Cortex of kidney (tissue), 1 donor: ENCODE measurements at places on chromosomes 16 and 17.

- no peak for DNase-seq
These were observed 23.6 kb downstream of the CLEC16A start for GRCh38 chr16:10967986-10968385.

DNA sequence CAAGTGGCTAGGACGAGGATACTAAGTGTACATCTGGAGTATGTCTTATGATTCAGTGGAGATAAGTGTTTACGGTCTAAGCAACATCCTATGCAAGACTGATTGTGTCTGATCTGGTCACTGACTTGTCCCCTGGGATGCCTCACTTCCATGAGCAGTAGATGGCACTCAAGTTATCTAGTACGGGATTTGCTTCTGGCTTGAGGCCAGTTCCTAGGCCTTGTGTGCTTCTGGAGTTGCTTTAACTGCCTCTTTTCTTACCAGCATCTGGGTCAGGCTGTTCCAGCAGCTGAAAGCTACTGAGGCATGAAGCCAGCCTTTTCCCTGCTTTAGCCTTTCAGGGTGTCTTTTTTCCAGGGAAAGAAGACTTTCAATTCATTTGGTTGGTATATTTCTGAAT is 23.0 kb downstream of the SUPT6H start:
- no peak for DNase-seq

GRCh38 chr17:40179923-40180659 is 2.8 kb downstream of the RAPGEFL1 start:
- DNase-seq: no peak

DNA sequence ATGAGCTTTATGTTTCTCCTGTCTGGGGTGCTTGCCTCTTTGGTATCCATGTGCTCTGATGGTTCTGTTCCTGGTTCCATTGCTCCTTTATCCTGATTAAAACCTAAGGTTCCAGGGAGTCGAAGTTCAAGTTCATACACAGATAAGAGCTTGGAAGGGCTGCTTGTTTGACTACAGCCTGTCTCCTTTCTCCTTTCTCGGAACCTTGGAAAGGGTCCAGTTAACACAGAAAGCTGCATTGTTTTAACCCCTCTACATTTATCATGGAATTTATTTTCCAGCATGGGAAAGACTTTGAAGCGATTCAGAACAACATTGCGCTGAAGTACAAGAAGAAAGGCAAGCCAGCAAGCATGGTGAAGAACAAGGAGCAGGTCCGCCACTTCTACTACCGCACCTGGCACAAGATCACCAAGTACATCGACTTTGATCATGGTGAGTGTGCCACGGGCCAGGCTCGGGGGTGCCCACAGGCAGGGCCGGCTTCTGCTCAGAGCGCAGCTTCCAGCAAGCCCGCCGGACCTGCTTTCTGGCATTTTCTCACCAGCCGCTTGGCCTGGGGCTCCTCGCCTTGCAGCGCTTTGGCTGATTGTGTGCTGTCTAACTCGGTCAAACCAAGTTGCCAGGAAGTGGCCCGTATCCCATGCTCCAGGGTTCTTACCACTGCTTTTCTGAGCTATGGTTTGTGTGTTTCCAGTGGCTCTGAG is 19.9 kb downstream of the CRAMP1 start:
- DNase-seq: no peak

DNA sequence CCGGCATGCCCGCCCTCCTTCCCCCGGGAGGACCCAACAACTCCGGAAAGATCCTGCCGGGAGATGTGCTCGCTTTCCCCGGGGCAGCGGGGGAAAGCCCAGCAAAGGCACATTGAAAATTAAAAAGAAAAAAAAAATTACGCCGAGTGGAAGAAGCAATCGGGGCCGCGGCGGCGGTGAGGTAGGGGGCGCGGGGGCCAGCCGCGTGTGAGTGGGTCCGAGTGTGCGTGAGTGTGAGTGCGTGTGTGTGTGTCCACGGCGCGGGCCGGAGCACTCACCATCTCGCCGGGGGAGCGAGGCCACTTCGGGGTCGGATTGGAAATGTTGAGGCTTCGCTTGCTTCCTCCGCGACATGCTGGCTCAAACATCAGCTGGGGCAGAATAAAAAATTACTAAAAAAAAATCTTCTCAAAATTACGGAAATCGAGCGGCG is at the start of gene SALL1:
Gene SALL1 (minus strand): TSS at position 383 of the 433 bp plus-strand sequence. CDS start 29 bp downstream, at position 354.
- DNase-seq: no peak

GRCh38 chr16:87702325-87702811 is 63.4 kb downstream of the KLHDC4 start:
- DNase-seq: no peak

- DNase-seq: no peak
These were observed 10.2 kb downstream of the BAHCC1 start for GRCh38 chr17:81405411-81405872.

DNA sequence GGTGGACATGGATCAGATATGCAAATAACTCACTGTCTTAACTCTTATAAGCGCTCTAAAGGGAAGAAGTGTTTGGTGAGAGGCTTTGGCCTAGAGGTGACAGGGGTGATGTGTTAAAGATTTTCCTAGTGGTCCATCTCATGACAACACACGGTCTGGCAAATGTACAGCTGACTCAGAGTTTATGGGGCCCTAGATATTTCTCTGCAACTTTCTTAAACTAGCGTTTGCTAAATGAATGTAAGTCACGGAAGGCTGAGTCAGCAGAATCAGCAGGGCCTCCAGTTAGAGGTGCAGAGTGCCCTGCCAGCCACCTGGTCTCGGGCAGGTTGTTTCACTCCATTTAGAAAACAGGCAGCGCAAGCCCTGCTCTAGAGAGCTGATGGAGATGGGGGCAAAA is 40.1 kb downstream of the CLEC16A start:
- no peak for DNase-seq

DNA sequence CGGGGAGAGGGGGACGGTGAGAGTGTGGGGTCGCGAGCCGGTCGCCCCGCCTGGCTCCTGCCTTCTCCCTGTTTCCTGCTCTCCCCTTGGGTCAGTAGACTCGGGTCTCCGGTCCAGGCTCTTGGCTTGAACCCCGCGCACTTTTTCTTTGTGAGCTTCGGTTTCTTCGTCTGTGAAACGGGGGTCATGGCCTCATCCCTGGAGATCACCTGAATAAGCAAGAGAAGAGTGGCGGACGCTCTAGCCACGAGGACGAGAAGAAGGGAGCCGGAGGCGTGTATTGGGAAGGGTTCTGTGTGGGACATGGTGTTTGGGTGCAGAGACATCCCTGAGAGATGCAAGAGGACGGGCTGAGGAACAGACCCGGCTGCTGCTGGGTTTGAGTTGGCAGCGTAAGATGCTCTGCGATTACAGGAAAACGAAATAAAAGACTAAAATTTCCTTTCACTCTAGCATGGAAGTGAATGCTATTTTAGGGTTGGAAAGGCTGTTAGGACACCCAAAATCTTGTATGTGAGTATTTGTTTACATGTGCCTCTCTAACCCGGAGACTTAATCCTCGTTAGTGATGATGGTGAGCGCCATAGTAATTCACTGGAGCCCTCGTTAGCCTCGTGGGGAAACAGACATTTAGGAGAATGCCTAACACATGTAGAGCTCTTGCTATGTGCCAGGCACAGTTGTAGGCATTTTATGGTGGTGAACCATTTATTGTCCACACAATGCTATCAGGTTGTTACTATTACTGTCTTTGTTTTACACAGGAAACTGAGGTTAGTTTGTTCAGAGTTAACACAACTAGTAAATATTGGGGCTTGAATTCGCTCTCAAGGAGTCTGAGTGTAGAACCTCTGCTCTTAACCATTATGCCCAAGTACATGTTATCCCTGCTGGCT is 646 bp downstream of the KIF22 start:
- no peak for DNase-seq

GRCh38 chr17:56395787-56396186 is 197.7 kb upstream of the NOG start:
- DNase-seq: no peak

DNA sequence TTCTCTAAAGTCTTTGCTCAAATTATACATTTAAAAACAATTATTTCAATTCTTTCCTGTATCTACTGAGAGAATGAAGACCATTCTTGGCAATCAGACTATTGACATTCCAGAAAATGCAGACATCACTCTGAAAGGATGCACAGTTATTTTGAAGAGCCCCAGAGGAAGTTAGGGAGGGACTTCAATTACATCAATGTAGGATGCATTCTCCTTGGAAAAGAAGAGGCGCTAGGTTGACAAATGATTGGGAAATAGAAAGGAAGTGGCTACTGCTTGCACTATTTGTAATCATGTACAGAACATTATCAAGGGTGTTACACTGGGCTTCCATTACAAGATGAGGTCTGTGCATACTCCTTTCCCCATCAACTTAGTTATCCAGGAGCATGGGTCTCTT is 74.3 kb downstream of the SSH2 start:
- no peak for DNase-seq

- DNase-seq: no peak
These were observed 20.1 kb upstream of the SLC46A1 start for GRCh38 chr17:28426081-28426519.

GRCh38 chr16:53910990-53911389 is 207.0 kb downstream of the FTO start:
- DNase-seq: no peak

- no peak for DNase-seq
These were observed 17.9 kb downstream of the GAA start for GRCh38 chr17:80119271-80119791.

GRCh38 chr16:3949946-3950342 is 69.4 kb upstream of the CREBBP start:
- no peak for DNase-seq

- DNase-seq: no peak
These were observed at the start of gene SEC14L1 for GRCh38 chr17:77140878-77141767. TSS of gene SEC14L1 (plus strand) at chr17:77140969. CDS start at chr17:77143597, 2,628 bp downstream.

DNA sequence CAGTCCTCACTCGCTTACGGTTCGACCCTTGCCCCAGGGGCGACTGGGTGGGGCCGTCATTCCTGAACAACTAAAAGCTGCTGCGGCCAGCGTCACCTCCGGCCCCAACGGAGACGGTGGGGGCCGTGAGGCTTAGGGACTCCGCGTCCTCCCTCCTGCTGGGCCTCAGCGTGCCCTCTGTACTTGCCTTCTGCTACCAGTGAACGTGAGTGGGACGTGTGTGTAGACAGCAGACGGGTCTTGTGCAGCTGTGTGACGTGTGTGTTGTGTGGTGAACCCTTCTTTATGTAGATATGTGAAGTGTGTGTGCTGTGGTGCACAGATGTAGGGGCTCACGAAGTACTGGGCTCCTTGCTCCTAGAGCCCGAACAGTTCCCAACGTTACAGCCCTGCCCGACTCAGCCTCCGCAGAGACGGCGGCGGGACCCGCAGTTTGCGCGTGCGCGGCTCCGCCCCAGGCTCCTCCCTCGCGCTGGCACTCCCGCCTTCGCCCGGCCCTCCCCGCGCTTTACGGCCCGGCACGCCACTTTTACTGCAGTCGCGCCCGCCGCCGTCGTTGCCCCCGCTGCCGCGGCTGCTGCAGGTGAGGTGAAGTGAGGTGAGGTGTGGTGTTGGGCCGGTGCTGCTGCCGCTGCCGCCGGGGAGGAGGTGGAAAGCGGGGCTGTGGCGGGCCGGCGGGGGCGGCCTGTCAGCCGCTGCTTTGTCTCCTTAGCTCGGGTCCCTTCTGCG is at the start of gene PHAF1:
Gene PHAF1 (plus strand): TSS at position 535 of the 729 bp plus-strand sequence. CDS start 235 bp downstream, outside the sequence.
- peak; percentile 48 for DNase-seq

GRCh38 chr17:77466596-77467223 is 325.9 kb downstream of the SEC14L1 start:
- DNase-seq: no peak
